ENCODE measurements at places on chromosomes 3 and 15.

DNA sequence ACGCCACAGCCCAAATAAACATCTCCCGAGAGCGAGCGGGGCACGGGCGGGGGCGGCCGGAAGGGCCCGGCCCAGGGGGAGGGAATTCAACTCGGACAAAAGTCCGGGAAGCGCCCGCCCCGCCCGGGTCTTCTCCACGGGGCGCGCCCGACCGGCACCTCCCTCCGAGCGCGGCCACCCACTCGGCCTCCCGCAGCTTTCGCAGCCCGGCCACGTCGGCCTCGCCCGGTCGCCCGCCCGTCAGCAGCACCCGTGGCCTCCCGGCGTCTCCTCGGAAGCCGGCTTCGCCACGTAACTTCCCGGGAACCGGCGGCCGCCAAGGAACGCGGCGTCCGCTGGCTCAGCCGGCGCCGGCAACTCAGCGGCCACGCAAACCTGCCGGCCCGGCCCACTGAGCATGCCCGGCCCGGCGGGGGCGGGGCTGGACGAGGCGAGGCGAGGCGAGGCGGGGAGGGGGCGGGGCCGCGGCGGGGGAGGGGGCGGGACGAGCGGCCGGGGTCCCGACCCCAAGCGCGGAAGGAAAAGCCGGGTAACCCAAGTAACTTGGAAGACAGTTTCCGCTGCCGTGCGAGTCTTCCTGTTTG is at the start of gene TJP1:
TJP1 (minus strand) TSS at position 369 of the 584 bp plus-strand sequence. CDS start 440 bp downstream, outside the sequence.
- no peak for DNase-seq

DNA sequence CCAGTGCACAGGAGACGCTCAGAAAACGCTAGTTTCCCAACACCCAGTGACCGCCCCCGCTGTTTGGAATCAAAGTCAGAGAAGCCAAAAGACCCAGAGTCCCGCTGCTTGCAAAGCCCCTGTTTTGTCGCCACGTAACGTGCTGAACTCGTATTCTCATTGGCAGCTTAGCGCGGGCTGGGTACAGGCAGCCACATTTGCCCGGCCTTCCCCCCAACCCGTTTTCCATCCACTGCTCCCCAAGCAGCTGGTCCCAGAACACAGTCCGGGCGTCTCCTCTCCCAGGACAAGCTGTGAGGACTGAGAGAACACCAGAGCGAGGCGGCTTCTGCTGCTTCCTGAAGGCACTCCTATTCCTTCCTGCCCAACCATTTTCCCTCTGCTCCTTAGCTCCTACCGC is 54.8 kb downstream of the RASGRF1 start:
- DNase-seq = no peak

- DNase-seq = no peak
Observed at GRCh38 chr15:57297163-57297593, 79.1 kb upstream of the CGNL1 start.

DNA sequence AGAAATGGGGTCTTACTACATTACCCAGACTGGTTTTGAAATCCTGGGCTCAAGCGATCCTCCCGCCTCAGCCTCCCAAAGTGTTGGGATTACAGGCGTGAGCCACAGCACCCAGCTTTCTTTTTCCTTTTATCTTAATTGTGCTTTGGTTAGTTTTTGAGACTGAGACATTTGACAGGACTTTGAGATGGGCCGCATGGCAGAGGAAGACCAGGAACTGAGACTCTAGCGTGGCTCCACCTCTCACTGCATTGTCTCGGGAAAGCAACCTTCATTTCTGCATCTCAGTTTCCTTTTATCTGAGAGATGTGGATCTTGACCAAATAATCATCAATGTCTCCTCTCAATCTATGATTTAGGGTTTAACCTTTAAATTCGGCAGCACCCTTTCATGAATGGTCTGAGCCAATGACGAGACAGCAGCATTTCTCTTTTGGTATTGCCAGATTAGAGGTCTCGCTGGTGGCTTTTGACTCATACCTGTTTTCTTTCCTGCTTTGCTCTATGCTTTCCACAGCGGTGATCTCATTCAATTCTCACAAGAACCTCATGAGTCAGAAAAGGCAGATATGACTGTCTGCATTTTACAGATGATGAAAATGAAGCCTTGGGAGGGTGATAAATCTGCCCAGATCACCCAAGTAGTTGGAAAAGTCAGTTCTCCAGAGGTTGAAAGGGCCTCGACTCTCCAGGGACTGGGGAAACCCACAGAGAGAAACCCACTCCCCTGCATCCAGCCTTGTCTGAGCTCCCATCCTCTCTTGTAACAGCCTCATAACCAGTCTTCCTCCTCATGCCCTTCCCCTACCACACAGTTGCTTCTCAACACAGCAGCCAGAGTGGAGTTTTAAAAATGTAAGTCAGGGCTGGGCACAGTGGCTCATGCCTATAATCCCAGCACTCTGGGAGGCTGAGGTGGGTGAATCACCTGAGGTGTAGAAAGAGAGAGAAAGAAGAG is 84.8 kb upstream of the FOXB1 start:
- DNase-seq = peak; percentile 24

DNA sequence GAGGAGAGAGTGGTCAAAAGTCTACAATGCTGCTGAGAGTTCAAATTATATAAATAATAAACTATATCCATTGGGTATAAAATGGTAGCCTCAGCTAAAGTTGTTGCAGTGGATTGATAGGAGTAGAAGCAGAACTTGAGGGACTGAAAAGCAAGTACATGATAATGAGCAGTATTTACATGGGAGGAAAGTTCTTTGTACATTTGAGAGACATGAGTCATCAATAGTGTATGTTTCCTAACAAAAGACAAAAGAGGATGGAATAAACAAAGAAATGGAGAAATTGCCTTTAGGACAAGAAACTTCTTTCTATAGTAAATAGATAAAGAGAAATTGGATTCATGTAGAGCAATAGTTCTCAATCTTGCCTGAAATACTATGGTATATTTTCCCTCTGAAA is 110.0 kb upstream of the PLSCR5 start:
- DNase-seq = no peak

DNA sequence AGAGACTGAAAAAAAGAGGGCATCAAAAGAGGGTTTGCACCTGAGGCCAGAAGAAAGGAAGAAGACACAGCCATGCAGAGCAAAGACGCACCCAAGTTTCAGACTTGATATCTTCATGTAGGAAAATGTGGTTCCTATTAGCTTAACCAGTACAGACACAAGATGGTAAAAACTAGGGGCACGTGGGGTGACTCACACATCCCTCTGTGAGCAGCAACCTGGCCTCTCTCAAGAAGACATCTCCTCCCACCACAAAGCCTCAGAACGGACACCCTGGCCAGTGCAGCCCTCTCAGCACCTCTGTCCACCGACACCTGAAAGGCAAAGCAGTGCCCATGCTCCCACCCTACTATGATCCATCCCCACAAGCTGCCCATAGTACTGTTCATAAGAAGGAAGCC is 33.3 kb downstream of the GLB1 start:
- peak; percentile 61 for DNase-seq
